Occipital lobe (tissue), 3 donors: ENCODE measurements at places on chromosomes 4 and X.

- DNase-seq, result no peak
Measured at GRCh38 chr4:103073792-103074438, 2.6 kb downstream of the SLC9B2 start.

DNA sequence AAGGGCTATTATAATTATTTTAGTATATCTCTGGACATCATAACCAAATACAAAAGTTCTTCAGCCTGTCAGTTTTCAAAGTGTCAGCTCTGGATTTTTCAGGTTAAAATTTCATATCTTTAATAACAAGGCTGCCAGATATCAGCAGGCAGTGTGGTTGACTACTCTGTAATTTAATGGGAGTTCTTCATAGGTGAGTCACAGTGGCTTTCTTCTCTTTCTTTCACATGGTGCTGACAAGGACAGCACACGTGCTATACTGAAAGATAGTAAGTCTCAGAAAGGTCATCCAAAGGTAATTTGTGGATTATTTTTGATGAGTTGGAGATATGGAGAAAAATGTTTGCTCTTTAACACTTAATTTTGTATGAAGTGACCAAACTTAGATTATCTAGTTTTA lies 43.2 kb downstream of the GALNT7 start:
- no peak for DNase-seq

GRCh38 chr4:123824524-123824923 lies 427.9 kb downstream of the SPRY1 start:
- no peak for DNase-seq

GRCh38 chr4:80196922-80197573 lies at the start of gene PRDM8:
PRDM8 (plus strand) TSS chr4:80197503; CDS start chr4:80200081, 2,578 bp downstream.
- DNase-seq, result peak; percentile 75

DNA sequence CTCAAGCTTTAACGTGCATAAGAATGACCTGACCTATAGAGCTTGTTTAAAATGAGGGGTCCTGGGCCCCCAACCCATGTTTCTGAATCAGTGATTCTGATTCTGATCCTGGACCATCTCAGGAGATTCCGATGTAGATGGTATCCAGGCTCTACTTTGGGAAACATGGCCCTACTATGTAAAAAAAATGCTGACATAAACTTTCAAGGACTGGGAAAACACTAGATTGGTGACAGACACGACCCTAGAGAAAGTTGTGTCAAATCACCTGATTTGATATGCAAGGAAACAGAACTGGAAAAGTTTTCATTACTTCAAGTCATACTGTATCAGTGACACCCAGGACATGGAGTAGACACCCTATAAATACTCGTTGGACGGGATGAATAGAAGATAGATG lies 328.5 kb downstream of the HNRNPD start:
- DNase-seq, result no peak

DNA sequence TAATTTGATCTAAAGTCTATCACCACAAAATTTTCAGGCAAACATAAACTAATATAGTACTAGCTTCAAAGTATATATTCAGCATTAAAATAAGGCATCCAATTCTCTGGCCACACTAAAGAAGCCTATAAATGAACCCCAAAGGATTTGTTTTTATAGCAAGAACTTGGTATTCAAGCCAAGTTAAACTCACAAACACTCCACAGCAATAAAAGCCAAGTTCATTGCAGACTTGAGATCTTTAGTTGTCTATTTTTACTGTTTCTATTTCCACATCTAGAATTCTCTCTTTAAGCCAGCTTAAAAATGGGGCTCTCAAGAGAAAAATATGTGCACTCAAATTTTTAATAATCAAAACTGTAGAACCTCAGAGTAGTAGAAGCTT lies 51.1 kb downstream of the WDFY3 start:
- DNase-seq, result no peak

DNA sequence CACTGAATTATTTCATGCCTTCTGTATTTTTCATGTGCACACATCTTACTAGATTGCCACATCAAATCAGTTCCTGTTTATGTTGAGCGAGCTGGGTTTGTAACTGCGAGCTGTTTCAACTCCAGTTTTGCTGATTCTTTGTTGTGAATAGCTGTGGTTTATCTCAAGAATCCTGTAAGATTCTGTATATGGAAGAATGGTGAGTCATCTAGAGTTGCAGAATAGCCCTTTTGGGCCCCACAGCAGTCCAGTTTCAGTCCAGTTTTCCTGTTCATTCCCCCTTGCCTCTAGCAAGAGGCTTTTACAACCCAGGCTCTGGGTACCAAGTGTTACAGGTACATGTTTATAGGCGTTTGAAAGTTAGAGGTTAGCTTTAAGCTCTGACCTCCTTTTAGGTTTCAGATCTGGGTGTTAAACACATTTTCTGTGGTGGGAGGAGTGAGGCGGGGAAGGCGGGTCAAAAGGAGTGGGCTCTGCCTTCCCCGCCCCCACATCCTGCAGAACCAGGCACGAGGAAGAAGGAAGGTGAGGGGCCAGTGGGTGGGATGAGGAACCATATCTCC lies 32.7 kb downstream of the TBC1D14 start:
- no peak for DNase-seq

- no peak for DNase-seq
Measured at GRCh38 chrX:70134116-70134477, 850 bp downstream of the IGBP1 start.

DNA sequence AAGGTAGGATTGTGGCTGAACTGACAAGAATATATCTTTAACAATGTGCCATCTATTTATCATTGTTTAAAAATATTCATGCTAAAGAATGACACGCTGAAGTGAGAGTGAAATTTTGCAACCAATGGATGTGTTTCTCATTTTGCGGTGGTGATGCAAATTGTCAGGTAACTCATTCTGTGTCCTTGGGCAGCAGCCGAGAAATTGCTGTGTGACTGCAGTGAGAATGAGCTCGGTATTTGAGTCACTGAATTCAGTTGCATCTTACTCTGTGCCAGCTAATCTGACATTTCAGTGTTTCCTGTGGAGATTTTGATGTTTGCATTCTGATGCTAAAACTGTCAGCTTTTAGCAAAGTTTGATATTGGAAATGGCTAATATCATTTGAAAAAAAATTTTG lies 28.1 kb downstream of the MCUB start:
- no peak for DNase-seq

- no peak for DNase-seq
Measured at GRCh38 chr4:183658362-183659028, 490 bp downstream of the RWDD4 start.

GRCh38 chrX:119646515-119646914 lies 40.3 kb upstream of the NKRF start:
- DNase-seq, result no peak

DNA sequence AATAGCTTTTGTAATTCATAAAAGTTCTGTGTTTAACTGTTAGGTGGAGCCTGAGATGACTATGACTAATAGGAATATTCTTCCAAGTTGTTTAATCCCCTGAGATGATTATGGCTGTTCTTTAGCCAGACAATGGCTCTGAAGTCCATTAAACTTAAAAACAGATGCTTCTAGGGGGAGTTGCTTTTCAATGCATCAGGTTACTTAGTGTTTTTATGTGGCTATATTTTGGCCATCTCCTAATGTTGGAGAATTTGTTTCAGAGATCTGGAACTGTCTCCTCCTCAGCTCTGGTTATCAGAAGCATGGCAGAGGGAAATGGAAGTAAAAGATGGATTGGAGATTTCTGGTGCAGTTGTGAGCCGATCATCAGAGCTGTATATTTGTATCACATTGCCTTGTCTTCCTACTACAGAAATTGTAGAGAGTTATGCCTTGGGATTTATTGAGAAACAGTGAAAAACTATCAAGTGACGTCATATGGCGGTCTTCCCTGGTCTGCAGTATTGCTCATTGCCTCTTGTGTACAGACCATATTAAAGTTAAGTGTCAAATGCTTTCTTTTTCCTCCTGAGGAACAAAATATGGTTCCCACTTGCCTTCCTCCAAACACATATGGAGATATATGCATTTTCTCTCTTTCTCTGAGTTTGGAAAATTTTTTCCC lies 29.8 kb downstream of the SGMS2 start:
- DNase-seq, result no peak

DNA sequence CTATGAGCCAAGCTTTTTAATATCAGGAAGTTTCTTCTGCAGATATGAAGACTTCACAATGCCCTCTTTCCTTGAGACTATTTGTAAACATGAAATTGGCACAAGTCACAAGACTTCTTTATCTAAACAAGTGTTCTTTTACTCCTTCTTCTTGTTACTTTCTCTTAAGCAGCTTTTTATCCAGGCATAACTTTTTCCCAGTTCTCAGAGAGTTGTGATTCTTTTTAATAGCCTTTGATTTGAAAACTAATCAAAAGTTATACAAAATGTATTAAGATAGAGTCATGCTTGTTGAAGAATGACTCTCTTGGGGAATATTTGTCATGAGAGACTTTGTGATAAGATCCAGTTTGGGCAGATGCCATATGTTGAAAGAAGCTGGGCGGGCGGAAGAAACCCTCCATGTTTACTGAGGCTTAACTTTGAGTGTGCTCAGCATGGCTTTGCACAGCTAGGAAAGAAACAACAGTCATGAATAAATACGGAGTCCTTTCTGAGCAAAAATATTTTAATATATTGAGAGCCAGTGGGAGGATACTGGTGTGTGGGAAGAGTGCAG lies 39.3 kb downstream of the SYTL5 start:
- DNase-seq, result no peak

DNA sequence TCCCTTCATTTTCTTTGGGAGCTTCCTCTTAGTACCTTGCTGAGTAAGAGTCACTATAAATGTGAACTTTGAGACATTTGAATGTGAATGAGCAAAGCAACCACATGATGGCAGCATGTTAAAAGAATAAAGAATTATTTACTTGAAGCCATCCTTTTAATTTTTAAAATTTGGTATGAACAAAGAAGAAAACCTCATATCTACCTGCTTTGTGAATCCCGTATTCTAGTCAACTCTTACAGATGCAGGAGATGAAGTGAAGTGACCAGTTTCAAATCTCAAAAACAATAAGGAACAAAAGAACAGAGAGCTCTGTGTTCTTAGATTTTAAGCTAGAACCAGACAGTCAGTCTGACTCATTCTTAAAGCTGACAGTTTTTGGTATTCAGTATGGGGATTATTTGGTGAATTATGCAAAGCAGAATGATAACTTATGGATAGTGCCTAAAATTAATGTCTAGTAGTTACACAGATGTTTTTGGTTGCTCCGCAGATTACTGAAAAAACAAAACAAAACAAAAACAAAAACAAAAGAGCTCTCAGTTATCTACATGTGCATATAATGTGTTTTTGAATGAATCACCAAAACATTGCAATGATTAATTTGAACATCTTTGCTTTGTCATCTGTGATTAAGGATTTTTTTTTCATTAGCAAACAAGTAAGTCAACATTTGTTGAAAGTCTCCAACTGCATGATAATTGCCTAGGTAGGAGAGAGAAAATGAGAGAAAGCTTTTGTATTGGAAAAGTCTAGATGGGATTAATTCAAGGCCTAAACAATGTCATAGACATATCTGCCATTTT lies 48.2 kb upstream of the H2AZ1 start:
- no peak for DNase-seq

DNA sequence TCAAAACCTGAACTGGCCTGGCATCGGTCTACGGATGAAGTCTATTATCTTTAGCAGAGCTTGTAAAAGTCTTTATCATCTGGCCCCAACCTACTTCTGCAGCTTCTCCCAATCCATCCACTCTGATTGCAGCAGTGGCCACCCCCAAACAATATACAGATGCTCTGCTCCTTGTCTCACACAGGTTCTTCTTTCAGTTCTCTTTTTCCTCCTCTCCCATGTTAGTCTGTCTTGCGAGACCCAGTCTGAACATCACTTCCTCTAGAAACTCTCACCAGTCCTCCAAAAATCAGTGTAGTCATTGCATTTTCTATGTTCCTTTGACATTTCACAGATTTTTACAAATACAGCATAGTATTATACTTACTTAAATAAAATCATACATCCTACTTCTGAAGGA lies 163.0 kb downstream of the FRMPD4 start:
- no peak for DNase-seq

- DNase-seq, result no peak
Measured at GRCh38 chrX:54198262-54198661, 15.2 kb upstream of the FAM120C start.

DNA sequence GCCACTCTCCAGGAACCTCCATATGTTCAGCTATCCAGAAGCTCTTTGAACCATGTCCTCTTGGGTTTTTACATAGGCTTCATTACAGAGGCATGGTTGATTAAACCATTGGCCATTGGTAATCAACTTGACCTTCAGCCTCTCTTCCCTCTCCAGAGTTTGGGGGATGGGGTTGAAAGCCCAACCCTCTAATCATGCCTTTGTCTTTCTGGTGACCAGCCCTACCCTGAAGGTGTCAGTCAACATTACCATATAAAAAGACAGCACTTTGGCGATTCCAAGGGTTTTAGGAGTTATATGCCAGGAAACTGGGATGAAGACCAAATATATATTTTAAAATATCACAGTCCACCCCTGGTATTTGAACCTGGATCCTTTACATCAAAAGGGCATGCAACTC lies 222.5 kb downstream of the CHIC1 start:
- DNase-seq, result no peak

DNA sequence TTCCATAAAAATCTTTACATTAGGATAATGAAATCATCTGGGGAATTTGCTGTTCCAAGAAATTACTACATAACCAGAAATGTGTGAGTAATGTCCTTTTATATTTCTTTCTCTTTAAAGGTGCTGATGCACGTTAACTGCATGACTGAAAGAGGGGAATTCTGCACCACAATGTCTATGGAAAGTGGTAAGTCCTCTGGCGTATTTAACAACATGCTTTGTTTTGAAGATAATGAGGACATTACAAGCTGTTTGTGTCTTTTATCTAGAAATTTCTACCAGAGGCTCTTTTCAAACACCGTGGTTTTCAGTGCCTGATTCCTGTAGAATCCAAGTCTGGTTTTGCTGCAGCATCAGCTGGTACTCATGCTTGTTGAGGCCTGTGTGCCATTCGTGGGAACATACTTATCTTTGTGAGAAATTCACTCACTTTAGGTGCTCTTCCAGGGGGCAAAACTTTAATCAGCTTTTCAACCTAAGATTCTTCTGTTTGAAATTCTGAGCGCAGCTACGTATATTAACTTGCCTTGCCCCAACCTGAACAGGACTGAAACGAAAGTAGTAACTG lies 257.2 kb downstream of the PDHA2 start:
- no peak for DNase-seq

GRCh38 chr4:3451956-3452355 lies 10.2 kb downstream of the HGFAC start:
- no peak for DNase-seq

- DNase-seq, result no peak
Measured at GRCh38 chr4:43496188-43496587, 603.7 kb downstream of the GRXCR1 start.

DNA sequence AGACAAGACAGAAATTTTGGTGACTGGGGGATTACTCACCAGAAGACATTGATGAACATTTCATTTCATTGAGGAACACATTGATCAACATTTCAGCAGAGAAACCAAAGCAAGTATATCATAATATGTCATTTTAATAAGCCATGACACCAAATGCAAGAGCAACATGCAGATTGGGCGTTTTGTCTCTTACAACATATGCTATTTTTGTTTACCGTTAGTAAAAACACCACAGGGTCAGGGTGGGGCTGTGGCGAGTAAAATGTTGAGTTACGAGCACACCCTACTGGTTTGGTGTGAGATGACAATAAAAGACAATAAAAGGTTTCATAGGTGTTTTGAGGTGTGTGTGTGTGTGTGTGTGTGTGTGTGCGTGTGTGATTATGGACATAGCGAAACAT lies 294.5 kb downstream of the PDGFC start:
- no peak for DNase-seq

- peak; percentile 42 for DNase-seq
Measured at GRCh38 chrX:9342561-9343051, 122.3 kb upstream of the TBL1X start.
